CD14-positive monocyte (primary cell): ENCODE measurements at places on chromosomes 1 and 21. TPM values are rescaled to one million over a fixed set of nuclear protein-coding genes. Genes with fewer than 3 reads are reported as not detected.
A peak's percentile ranks its signal among the peaks of the same experiment; 100 is the strongest.

- DNase-seq = no peak
- H3K27ac ChIP-seq = no peak overlapping the region
- H3K36me3 ChIP-seq = no peaks in the 10 kb centered on the region
- H3K4me3 ChIP-seq = no peak overlapping the region
- H3K27me3 ChIP-seq = no peaks in the 10 kb centered on the region
Observed at GRCh38 chr1:183871142-183871541, 66.2 kb downstream of the RGL1 start.

- H3K27ac ChIP-seq = no peak overlapping the region
- no peak overlapping the region for H3K4me3 ChIP-seq
- no peaks in the 10 kb centered on the region for H3K4me1 ChIP-seq
- no peaks in the 10 kb centered on the region for H3K36me3 ChIP-seq
- no peak for DNase-seq
Observed at GRCh38 chr1:21530368-21531016, 21.3 kb downstream of the ALPL start.

DNA sequence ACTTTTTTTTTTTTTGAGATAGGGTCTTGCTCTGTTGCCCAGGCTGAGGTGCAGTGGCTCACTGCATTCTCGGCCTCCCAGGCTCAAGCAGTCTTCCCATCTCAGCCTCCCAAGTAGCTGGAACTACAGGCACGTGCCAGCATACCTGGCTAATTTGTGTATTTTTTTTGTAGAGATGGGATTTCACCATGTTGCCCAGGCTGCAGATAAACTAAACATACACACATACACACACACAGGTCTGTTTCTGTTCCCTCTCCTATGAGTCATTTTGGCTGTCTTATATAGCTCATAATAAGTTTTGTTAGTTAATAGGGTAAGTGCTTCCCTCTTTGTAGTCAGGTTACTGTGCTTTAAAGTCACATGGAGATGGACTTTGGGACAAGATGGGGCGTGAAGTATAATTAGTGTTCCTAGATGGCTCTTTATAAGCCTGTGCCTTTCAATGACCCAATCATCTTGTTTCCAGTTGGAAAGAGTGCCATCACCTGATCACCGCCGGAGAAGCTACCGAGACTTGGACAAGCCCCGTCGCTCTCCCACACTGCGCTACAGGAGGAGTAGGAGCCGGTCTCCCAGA is 9.1 kb downstream of the PRPF38A start:
- no peak for DNase-seq
- H3K4me1 ChIP-seq = no peaks in the 10 kb centered on the region
- no peak overlapping the region for H3K4me3 ChIP-seq
- H3K27me3 ChIP-seq = no peaks in the 10 kb centered on the region
- no peak overlapping the region for H3K27ac ChIP-seq
- peaks cover 91% of the 10 kb centered on the region for H3K36me3 ChIP-seq

DNA sequence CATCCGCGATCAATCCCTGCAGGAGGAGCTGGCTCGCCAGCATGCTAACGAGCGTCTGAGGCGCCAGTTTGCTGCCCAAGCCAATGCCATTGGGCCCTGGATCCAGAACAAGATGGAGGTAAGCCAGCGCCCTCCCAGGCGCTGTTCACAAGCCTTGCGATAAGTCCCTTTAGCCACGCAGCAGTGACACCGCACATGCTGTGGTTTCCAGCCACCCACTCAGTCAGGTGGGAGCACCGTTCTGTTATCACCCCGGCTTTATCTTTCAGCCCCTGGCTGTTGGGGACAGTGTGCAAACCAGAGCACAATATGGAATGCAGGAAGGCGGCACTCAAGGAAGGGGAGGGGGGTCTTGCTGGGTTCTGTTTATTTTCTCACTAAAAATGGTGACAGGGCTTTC is 41.1 kb upstream of the MTR start:
- no peaks in the 10 kb centered on the region for H3K27me3 ChIP-seq
- no peak overlapping the region for H3K4me3 ChIP-seq
- DNase-seq = no peak
- H3K36me3 ChIP-seq = no peaks in the 10 kb centered on the region

DNA sequence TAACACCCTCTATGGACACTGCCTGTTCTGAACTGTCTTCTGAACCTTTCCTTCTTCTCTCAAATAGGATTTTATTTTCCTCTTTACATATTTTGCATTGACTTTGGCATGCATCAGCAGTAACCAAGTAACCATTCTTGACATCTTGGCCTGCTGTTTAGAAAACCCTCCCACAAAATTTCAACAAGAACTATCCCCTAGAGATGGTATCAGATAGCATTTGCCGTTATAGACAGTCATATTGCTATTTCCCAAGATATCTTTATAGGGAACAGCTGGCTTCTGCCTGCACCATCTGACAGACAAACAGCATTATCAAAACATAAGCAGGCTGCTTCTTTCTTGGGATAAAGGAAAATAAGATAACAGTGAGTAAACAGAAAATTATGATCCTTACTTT is 54.7 kb downstream of the LHX8 start:
- no peak overlapping the region for H3K4me3 ChIP-seq
- H3K36me3 ChIP-seq = no peaks in the 10 kb centered on the region
- no peaks in the 10 kb centered on the region for H3K27me3 ChIP-seq

- no peaks in the 10 kb centered on the region for H3K27me3 ChIP-seq
- no peak for DNase-seq
- peaks cover 14% of the 10 kb centered on the region for H3K4me1 ChIP-seq
- H3K4me3 ChIP-seq = no peak overlapping the region
- no peaks in the 10 kb centered on the region for H3K36me3 ChIP-seq
Observed at GRCh38 chr21:41749286-41749685, 17.6 kb downstream of the RIPK4 start.

DNA sequence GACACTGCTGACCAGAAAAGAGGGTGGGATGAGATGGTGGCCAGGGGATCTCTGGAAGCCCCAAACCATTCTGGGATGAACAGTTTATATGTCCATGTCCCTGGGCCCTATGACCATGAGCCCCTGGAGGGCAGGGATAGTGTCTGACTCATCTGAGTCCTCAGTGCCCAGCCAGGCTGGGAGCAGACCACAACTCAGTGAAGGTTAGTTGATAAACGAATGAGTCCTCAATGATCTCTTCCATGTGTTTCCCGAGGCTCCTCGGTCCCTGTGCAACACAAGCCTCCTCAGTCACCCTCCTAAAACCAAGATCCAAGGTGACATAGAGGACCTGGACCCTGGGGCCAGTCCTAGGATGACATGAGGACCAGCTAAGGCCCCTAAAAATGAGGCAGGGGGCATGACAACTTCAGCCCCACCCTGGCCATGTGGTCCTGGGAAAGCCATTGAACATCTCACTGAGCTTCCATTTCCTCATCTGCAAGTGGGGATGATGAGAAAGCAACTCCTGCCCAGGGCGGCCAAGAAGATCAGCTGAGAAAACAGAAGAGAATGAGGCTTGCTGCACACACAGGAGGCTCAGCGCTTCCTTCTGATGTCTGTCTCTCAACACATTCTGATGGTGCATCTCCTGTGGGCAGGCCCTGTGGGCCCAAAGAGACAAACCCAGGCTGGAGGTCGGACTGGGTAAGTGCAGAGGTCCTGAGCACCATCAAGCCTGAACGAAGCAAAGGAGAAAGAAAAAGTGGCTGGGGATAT is 86.3 kb downstream of the GLIS1 start:
- H3K4me3 ChIP-seq = no peak overlapping the region
- H3K27ac ChIP-seq = no peak overlapping the region
- no peaks in the 10 kb centered on the region for H3K36me3 ChIP-seq
- H3K27me3 ChIP-seq = no peaks in the 10 kb centered on the region
- DNase-seq = no peak
- no peaks in the 10 kb centered on the region for H3K4me1 ChIP-seq

DNA sequence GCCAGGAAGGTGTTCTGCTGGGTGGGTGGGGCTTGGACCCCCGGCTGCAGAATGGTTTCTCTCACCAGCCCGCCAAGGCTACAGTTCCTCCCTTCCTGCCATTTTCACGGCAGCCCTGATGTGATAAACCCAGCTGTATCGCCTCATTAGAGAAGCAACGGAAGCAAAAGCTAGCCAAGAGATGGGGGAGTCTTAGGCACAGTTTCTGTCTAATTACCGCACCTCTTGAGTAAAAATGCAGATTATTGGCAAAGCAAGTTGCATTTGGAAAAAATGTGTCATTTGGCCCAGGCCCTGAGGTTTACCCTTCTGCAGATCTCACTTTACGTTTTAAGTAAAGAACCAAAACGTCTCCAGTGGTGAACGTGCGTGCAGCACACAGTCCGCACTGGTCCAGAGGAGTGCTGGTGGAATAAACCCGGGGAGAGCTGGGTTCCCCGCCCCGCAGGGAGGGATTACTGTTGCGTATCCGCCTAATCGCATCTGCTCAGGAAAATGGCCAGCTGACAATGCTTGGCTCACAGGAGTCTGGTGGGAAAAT is 109.9 kb downstream of the GALNT2 start:
- H3K4me1 ChIP-seq = peaks cover 7% of the 10 kb centered on the region
- H3K27me3 ChIP-seq = no peaks in the 10 kb centered on the region
- DNase-seq = no peak
- no peak overlapping the region for H3K4me3 ChIP-seq
- H3K36me3 ChIP-seq = peaks cover 14% of the 10 kb centered on the region
- H3K27ac ChIP-seq = no peak overlapping the region

GRCh38 chr1:166133276-166133841 is 33.4 kb downstream of the FAM78B start:
- no peak overlapping the region for H3K27ac ChIP-seq
- no peaks in the 10 kb centered on the region for H3K4me1 ChIP-seq
- no peak for DNase-seq
- H3K36me3 ChIP-seq = no peaks in the 10 kb centered on the region
- H3K27me3 ChIP-seq = no peaks in the 10 kb centered on the region

- H3K36me3 ChIP-seq = peaks cover 6% of the 10 kb centered on the region
- no peak for DNase-seq
- no peak overlapping the region for H3K27ac ChIP-seq
Observed at GRCh38 chr1:227562933-227563323, 428 bp upstream of the ZNF678 start.

DNA sequence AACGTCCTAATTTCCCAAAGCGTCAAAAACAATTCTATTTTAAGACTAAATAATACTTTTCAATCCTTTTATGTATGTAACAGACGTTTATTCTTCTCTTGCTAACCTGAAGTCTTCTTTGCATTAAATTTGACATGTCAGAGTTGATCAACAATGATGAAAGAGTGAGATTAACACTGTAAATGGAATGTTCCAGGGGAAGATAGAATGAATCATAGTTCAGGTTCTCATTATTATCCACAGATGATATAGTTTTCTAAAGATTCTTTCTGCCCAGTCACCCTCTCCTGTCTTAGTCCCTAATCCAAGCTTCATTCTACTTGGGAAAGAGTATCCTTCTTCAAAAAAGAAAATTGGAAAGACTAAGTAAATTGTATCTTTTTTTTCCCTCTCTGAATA is 38.9 kb downstream of the SDCCAG8 start:
- H3K27ac ChIP-seq = no peak overlapping the region
- H3K4me1 ChIP-seq = no peaks in the 10 kb centered on the region
- H3K4me3 ChIP-seq = no peak overlapping the region
- DNase-seq = no peak
- no peaks in the 10 kb centered on the region for H3K27me3 ChIP-seq

DNA sequence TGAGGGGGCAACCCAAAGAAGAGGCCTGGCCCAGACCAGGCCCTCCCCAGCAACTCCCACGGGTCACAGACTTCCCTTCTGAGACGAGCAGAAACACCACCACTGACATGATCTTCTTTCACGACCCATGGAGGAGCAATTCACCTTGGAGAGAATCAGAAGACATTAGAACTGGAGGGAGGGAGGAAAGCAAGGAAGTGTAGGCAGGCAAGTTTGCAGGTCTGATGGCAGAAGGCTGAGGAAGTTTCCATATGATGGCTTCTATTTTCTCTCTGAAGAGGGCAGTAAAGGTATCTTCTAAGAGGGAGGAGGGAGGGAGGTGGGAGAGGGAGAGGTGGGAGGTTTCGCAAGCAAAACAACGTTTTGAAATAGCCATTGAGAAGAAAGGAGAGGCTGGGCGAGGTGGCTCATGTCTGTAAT is 1.4 kb upstream of the UBXN10 start:
- peaks cover 20% of the 10 kb centered on the region for H3K4me1 ChIP-seq
- H3K27ac ChIP-seq = no peak overlapping the region
- no peak for DNase-seq
- H3K27me3 ChIP-seq = peaks cover 38% of the 10 kb centered on the region
- H3K4me3 ChIP-seq = no peak overlapping the region
- H3K36me3 ChIP-seq = no peaks in the 10 kb centered on the region

DNA sequence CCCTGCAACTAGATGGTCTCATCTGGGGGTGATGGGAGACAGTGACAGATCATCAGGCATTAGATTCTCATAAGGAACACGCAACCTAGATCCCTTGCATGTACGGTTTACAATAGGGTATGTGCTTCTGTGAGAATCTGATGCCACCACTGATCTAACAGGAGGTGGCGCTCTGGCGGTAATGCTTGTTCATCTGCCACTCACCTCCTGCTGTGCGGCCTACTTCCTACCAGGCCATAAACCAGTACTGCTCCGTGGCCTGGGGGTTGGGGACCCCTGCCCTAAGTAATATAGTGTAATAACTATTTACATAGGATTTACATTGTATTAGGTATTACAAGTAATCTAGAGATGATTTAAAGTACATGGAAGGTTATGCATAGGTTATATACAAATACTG is 134.9 kb downstream of the CLEC20A start:
- H3K36me3 ChIP-seq = no peaks in the 10 kb centered on the region
- H3K4me3 ChIP-seq = no peak overlapping the region
- no peaks in the 10 kb centered on the region for H3K27me3 ChIP-seq
- no peaks in the 10 kb centered on the region for H3K4me1 ChIP-seq
- DNase-seq = no peak
- H3K27ac ChIP-seq = no peak overlapping the region

GRCh38 chr1:13595411-13595810 is 11.8 kb downstream of the PDPN start:
- H3K27ac ChIP-seq = no peak overlapping the region
- DNase-seq = peak; percentile 18
- H3K36me3 ChIP-seq = no peaks in the 10 kb centered on the region
- H3K4me1 ChIP-seq = peaks cover 34% of the 10 kb centered on the region

The SPRR2E gene
- polyA plus RNA-seq = not detected

The NLRP3 gene
- polyA plus RNA-seq = 233 and 400 TPM in 2 replicates

The IL23R gene
- not detected in 2 replicates for polyA plus RNA-seq

The LMOD1 gene
- not detected for polyA plus RNA-seq

The LRRC47 gene
- polyA plus RNA-seq = 24.8 TPM

The LORICRIN gene
- polyA plus RNA-seq = not detected

The LRRC40 gene
- polyA plus RNA-seq = 6.3 TPM
